ENCODE measurements at places on chromosomes 5 and 9.

DNA sequence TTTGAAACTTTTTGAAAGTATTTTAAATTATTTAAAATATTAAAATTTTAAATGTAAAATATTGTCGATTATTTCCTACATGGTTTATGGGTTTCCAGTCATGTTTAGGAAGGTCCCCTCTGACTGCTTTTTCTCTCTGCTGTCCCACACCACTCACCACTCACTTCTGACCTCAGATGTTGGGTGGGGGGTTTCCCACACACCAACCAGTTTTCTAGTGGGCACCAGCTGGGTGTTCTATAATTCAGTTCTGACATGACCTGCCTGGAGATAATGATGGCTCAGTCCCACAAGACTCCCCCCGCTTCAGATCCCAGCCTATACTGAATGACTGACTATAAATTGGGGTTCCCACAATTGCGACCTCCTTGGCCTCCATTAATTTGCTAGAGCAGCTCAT is 310.4 kb downstream of the GADD45G start:
- DNase-seq: no peak

GRCh38 chr9:136522314-136523237 is 23.3 kb downstream of the NOTCH1 start:
- DNase-seq: no peak

- DNase-seq: no peak
Measured at GRCh38 chr9:83986195-83986594, 5.6 kb downstream of the RMI1 start.

DNA sequence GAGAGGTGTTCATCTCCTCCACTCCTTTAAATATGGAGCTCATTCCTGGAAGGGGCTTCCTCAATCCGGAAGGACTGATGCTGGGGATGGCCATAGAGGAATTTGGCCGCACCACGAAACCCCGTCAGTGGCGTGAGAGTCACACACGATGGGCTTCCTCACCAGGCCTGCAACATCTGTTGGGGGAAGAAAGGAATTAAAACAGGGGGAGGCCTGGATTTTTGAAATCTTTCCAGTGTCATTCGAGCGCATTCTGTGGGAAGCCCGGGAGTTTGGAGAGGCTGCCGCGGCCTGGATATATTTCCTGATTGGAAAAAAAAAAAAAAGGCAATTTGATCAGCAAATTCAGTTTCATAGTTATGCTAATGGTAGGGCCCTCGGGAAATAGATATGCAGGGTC is 76.3 kb upstream of the ORM1 start:
- no peak for DNase-seq

- DNase-seq: no peak
Measured at GRCh38 chr9:137488327-137488653, 29.2 kb upstream of the NSMF start.

- DNase-seq: no peak
Measured at GRCh38 chr9:2486988-2487387, 134.6 kb upstream of the VLDLR start.

DNA sequence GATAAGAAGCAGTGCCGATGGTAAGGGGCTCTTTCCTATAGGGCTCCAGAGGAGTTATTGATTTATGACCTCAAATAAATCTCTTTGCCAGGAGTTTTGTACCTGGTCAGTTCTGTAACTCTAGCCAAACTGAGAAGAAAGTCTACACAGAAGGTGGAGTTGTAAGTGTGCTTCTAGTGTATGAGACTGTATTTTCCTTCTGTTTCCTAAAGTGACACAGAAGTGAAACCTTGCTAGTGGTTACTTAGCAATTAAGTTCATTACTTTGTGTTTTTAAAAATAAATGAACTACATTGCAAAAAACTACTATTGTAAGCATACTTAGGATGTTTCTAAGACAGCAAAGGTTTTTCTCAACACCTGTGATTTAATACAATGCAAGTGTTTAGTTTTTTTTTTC is 48.7 kb upstream of the ACTBL2 start:
- DNase-seq: no peak

- DNase-seq: no peak
Measured at GRCh38 chr9:91047529-91047928, 245.9 kb downstream of the SYK start.

GRCh38 chr5:115818821-115819220 is 2.4 kb upstream of the CDO1 start:
- DNase-seq: no peak

DNA sequence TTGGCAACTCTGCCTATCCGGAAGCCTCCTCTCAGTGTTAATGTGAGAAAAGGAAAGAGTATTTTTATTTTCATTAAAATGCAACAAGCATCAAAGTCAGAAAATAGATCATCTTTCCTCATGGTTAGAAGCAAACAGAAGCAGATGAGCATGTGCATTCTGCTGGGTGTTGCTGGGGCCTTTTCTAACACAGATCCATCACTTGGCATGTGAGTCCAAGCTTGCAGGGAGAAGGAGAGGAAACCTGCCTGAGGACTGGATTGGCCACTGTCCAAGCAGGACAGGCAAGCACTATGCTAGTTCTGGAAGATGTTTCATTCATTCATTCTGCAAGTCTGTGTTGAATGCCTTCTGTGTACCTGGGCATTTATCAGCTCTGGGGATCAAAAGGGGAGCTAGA is 348.7 kb upstream of the PCSK5 start:
- DNase-seq: no peak

GRCh38 chr9:129617167-129617566 is 3.7 kb downstream of the C9orf50 start:
- no peak for DNase-seq

GRCh38 chr9:126516936-126517832 is 96.5 kb upstream of the LMX1B start:
- no peak for DNase-seq

DNA sequence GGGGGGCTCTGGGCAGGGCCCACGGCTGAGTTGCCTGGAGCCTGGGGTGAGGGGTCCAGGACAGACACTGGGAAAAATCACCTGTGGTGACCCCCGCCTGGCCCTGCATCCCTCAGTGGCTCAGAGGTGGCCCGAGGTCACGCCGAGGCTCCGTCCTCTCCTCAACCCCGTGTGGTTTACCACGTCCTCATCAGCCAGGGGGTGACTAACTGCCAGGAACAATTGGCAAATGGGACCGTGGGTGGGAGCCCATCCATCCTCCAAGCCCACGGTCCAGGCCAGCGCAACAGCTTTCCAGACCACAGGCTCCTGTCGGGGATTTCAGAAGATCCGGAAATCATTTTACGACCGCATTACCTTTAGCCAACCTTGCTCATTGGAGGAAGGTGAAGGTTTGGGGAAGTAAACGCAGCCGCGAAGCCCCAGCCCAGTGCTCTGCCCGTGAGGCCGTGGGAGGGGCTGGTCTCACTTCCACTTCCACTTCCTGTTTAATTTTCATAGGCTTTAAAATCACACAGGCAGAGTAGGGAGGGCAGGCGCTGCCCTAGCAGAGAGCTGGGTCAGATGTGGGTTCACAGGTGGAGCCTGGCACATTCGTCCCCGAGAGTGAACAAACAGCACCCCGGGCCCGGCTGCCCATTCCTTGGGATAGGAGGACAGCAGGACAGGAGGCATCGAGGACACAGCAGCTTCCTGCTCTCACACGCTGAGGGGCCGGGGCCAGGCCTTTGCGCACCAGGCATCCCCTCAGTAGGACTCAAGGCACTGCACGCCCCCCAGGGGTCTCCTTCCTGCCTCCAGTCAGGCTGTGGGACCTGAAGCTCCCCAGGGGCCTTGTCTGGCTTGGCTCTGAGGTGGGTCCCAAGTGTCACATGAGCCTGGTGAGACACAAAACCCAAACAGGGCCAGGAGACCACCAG is 19.8 kb upstream of the SLC9A3 start:
- DNase-seq: no peak
